ENCODE measurements at places on chromosomes 11 and 22. TPM values are rescaled to one million over a fixed set of nuclear protein-coding genes. Genes with fewer than 3 reads are reported as not detected.

GRCh38 chr11:70860888-70861287 is 391.5 kb downstream of the SHANK2 start:
- no peak for DNase-seq

DNA sequence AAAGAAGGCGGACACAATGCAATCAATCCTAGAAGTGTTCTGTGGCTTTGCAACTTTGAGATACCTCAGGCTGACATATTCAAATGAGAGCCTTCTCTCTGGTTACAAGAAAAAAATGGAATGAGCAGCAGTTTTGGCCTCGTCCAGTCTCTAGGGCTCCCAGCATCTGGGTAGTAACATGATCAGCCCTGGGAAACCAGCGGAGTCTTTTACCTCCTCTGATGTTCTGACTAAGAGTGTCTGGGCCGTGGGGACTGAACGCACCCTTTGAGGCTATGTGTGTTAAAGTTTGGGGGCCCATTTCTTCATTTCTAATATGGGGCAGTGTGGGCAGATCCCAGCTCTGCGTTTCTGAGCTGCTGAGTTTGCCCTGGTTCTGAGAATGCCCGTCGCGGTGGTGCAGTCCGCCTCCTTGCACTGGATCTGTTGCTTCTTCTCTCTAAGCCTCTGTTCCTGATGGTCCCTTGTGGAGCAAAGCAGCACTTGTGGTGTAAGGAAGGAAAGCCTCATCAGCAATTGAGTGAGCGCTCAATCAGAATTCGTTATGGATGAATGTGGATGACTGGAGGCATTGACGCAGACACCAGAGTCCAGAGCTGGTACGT is 8.1 kb downstream of the PARVB start:
- no peak for DNase-seq

DNA sequence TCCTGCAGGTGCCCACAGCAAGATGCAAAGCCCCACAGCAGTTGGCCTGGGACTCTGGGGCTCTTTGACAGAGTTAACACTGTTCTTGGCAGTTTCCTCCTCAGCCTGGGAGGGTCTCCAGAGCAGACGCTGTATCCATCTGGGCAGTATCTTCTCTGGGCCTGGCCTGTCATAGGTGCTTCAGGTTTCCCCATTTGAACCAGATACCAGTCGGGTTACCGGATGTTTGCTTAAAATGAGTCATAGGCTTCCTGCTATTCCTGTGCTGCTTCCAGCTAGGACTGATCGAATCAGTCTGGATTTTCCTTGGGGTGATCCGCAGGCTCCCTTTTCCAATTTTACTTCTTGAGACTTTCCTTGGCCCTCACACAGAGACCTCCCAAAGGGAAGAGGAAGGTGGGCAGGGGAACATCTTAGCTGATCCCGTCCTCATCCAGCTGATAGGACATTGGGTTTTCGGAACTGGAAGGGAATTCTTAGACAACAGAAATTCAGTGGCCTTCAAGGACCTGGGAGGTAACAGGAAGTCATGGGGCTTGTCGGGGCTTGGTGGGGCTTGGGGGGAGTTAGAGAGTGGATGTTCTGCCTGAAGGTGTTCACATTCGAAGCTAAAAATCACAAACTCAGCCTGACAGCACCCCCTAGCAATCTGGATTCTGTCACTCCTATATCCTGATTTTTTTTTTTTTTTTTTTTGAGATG is 2.4 kb upstream of the RANGAP1 start:
- DNase-seq, result no peak

DNA sequence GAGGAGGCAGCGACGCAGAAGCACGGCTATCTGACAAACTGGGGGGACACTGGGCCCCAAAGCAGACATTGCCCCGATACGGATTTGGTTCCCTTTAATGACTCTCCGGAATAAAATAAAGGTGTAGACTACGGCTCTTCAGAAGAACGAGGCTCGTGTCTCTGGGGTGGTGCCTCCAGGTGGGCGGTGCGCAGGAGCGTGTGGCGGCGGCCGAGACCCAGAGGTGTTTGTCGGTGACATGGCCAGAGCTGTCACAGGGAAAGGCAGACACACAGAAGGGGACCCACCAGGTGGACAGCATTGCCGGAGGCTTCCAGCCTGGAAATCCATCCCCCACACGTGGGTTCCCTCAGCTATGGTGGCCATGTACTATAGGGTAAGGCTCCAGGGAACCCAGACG is 366.0 kb downstream of the BRD1 start:
- DNase-seq, result no peak

The OR51I1 gene
- polyA plus RNA-seq, result not detected

All from right renal pelvis (tissue), 4 donors.